ENCODE measurements at places on chromosomes 4 and X.

- DNase-seq = no peak
Measured at GRCh38 chr4:124566030-124566429, 146.5 kb downstream of the ANKRD50 start.

GRCh38 chrX:150676221-150676620, 17.0 kb upstream of the MTMR1 start:
- no peak for DNase-seq

DNA sequence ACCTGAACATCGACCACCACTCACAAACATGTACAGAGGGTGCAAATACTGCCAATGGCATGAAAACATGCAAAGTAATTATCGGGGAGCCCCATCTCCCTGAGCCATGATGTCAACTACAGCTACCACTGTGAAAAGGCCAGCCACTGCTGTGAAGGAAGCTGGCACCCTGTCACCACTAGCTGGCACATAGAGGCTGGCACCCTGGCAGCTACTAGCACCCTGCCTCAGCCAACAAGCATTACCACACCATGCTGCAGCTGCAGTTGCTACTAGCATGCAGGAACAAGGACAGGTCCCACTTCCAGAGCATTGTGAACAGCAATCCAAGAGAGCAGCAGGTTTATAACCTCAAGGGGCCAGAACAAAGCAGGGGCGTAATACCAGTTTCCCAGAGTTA, 81.4 kb downstream of the PRR32 start:
- DNase-seq = no peak

DNA sequence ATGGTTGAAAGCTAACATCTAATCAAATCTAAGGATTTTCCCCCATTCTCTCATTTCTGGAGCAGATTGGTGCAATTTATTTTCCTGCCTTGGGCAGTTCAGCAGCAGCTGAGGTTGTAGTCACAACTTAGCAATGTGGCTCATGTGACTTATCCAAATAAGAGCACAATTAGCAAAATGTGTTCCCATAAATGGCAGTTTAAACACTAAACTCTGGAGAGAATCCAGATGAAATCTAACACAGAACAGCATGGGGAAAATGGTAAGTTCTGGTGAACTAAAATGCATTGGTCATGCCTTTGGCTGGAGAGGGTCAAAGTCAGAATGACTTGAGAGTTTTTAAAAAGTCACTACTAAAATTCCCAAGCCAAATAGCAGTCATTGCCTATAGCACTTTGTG, 422.6 kb upstream of the DIPK2B start:
- DNase-seq = no peak

DNA sequence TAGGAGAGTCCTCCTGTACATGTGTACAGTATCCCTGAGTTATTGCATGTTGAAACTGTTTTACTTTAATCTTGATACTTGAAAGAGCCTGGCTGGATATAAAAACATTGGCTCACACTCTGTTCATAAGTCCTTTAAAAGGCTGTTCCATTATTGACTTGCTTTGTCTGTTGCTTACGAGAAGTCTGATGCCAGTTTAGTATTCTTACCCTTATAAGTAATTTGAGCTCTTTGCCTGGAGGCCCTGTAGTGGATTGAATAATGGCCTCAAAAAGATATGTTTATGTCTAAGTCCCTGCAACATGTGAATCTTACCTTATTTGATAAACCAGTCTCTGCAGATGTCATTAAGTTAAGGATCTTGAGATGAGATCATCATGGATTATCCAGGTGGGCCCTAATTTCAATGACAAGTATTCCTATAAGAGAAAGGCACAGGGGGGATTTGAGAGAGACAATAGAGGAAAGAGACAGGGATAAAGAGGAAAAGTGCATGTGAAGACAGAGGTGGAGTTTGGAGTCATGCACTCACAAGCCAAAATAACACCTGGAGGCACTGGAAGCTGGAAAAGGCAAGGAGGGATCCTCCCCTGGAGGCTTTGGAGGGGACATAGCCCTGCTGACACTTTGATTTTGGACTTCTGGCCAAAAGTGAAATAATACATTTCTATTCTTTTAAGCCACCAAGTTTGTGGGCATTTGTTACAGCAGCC, 98.1 kb downstream of the IRF2 start:
- DNase-seq = no peak

GRCh38 chr4:3317656-3318211, 24.9 kb downstream of the RGS12 start:
- DNase-seq = no peak

GRCh38 chr4:87947381-87948160, 27.9 kb upstream of the SPP1 start:
- no peak for DNase-seq

DNA sequence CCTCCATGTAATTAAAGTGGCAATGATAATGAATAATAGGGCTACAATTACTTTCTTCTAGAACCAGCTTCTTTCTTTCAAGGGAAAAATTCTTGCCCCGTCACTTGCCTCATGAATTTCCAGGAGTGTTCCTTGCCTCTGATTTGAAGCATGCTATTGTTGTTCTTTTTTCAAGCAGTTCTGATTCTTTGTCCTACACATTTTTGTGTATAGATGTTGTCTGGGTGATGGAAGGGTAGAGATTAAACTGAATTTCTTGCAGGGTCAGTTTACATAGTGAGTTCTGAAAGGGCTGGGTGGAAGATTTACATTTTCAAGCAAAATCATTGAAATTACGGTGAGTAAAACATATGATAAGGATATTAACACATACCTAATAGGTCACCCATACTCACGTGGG, 107.0 kb upstream of the TENM3 start:
- DNase-seq = no peak

- no peak for DNase-seq
Measured at GRCh38 chrX:143664302-143664701, 28.4 kb upstream of the SLITRK4 start.
